ENCODE measurements at places on chromosomes 11 and 22.

GRCh38 chr11:122069707-122070360 lies 46.2 kb downstream of the BLID start:
- peak; percentile 90 for DNase-seq

- DNase-seq: no peak
Measured at GRCh38 chr22:37186997-37187522, 987 bp downstream of the C1QTNF6 start.

DNA sequence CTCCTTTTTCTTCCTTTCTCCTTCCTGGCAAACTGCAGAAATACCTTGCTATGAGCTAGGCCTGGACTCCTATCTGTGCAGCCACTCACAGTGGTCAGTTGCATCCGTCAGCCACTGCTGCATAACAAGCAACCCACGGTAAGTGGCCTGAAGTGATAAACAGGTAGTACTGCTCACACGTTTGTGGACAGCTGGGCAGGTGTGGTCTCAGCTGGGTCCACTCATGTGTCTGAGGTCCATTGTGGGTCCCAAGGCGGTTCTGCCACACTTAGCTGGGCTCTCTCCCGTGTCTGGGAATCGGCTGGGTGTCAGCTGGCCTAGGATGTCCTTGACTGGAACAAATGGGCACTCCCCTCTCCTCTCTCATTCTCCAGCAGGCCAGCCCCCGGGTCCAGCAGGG lies 109.3 kb downstream of the BRD1 start:
- DNase-seq: no peak

DNA sequence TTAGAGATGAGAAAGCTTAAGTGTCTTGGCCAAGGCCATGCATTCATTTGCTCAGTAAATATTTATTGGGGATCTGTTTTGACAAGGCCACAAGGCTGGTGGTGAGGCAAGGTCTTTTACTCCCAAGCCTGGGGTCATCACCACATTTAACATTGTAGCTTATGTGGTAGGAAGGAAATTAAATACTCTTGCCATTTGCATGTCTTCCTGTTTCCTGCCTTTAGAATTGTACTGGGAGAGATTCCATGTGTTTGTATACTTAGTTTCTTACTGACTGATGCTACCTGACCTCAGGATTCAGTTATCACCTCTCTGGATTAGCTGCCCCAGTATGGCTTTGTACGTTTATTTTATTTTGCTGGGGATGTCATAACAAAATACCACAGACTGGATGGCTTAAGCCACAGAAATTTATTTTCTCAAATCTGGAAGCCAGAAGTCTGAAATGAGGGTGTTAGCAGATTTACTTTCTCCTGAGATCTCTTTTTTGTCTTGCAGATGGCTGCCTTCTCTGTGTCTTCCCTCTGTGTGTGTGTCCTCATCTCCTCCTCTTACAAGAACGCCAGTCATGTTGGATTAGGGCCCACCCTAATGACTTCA lies 44.8 kb downstream of the SPECC1L start:
- DNase-seq: no peak

- DNase-seq: no peak
Measured at GRCh38 chr11:87942786-87943185, 232.5 kb downstream of the RAB38 start.

DNA sequence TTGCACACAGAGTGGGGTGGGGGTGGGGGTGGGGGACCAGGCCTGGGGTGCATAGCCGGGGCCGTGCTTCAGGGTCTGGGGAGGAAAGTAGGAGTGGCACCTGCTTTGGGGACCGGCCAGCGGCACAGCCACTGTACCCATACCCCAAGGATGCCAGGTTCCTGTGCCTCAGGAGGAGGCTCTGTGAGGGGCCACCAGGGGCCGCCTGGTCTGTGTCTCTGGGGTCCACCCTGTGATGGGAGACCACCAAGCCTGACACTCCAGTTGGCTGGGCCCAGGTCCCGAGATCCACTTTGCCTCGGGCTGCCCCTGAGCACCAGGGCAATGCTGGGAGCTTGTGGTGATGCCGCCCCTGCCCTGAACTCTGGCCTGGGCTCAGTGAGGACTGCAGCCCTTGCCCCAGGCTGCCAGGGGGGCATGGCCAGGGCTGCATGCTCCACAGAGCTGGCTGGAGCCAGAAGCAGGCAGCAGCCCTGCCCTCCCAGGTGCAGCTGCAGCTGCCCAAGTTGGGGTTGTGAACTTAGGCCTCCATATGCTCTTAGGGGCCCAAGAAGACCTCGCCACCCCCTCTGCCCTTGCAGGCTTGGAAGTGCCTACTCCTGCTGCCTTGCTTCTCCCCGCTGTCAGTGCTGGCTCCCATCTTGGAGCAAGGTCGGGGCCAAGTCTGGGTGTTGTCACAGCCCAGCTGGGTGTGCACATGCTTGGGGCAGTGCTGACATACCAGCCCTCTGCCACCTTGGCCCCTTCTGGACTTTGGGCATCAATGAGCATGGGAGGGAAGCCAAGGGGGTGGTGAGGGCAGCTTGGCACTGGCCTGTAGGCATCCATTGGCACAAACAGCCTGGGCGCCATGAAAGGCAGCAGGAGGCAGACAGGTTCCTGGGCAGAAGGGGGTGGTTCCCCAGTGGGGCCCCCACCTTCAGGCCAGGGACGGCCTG lies 123.3 kb upstream of the THY1 start:
- DNase-seq: no peak

DNA sequence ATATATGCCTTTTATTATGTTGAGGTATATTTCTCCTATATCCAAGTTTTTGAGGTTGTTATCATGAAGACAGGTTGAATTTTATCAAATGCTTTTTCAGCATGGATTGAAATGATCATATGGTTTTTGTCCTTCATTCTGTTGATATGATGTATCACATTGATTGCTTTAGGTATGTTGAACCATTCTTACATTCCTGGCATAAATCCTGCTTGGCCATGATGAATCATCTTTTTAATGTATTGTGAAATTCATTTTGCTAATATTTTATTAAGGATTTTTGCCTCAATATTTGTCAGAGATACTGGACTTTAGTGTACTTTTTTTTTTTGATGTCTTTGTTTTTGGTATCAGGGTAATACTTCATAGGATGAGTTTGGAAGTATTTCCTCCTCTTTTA lies 283.8 kb upstream of the C11orf87 start:
- DNase-seq: no peak

GRCh38 chr22:21025763-21026755 lies 6.3 kb downstream of the SLC7A4 start:
- no peak for DNase-seq
